ENCODE measurements at places on chromosomes 6 and 20.

- no peak for DNase-seq
Observed at GRCh38 chr6:53929041-53929820, 134.4 kb downstream of the LRRC1 start.

GRCh38 chr20:1060985-1061384 lies 57.4 kb upstream of the PSMF1 start:
- DNase-seq = no peak

DNA sequence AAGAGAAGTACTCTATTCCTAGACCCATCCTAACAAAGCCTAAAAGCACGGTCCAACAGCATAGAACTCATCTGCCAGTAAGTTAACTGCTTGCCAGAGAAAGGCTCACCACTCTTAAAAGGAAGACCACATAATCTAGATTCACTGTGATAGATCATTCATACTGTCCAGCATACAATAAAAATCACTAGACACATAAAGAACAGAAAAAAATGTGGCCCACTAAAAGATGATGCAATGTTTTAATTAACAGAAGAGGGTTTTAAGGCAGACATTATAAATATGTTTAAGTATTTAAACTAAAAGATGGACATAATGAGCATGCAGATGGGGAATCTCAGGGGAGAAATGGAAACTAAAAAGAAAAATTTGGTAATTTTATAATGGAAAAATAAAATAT lies 157.5 kb upstream of the CDH4 start:
- DNase-seq = no peak

DNA sequence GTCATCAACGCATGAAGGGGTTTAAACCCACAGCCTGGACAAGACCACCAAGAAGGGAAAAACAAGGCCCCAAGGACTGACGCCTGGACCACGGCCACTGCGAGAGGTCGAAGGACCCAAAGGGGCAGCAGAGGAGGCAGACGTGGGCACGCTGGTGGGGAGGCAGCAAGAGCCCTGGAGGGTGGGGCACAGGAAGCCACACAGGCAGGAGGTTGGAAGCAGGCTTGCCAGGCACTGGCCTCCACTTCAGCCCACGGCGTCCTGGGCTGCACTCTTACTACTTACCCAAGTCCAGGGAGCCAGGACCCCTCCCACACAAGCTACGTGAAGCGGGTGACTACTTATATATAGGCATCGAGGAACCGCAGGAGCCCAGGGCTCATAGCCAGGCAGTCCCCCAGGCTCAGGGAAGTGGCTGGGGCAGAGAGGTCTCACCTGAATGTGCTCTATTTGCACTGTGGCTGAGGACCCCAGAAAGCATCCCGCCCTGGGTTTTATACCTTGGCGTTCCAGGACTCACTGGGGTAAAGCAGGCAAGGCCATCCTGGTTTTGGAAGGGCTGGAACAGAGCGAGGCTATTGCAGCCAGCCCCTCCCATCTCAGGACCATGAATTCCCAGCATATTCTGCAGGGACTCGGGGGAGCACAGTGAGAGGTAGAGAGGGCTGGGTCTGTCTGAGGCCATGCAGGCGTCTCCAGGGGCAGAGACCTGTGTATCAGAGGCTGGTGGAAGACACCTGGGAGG lies 113.8 kb upstream of the AFDN start:
- DNase-seq = no peak

GRCh38 chr6:17986656-17987446 lies 584 bp downstream of the KIF13A start:
- no peak for DNase-seq

DNA sequence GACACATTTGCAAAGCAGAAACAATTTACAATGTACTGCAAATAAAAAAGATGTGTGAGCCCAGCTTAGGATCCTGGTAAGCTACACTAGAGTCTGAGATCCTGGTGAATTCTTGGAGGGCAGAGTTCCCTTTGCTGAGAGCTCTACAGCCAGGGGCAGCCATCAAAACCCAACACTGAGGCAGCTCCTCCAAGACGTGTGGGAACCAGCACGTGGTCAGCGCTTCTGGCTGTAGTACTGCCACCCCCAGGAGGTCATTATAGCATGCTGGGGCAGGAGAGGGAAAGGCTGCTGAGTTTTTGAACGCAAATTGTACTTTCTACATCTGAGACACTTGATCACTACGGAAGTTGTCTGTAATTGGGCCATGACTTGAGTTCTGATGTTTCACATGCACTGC lies 131.5 kb downstream of the INSM1 start:
- no peak for DNase-seq

DNA sequence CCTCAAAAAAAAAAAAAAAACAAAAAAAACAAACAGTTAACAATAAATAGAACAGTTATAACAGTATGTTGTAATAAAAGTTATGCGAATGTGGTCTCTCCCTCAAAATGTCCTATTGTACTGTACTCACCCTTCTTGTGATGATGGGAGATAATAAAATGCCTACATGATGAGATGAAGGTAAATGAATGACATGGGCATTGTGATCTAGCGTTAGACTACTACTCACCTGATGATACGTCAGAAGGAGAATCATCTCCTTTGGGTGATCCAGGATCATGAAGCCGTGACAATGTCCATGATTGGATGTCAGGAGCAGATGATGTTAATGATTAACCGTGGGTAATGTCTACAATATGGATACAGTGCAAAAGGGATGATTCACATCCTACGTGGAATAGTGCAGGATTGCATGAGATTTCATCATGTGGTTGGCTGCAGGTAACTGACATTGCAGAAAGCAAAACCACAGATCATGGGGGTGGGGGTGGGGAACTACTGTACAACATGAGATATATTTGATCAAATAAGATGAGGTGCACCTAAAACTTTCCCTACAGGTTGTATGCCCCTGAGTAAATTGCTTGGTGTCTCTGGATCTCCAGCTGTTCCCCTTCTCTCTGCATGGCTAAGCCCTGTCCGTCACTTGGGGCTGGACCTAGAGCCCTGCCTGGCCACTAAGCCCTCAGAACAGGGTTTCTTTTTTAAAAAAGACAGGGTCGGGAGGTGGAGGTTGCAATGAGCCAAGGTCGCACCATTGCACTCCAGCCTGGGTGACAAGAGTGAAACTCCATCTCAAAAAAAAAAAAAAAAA lies 6.2 kb upstream of the RBCK1 start:
- DNase-seq = no peak

DNA sequence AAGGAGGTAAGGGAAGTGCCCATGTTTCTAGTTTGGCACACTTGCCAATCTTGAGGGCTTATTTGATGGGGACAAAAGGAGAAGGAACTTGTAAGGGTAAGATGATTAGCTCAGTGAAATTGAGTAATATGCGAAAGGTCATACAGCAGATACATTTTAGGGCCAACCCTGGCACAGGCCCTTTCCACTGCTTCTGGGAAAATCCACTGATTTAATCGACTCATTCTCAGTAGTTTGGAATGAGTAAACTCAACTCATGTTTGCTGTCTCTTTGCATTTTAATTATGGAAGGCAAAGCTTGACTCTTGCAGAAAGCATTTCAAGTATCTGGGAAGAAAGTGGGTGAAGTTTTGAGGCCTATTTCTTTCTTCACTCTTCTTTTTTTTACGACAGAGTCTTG lies 20.0 kb downstream of the PHF20 start:
- no peak for DNase-seq

GRCh38 chr20:53738039-53738944 lies 144.7 kb upstream of the ZNF217 start:
- DNase-seq = no peak

GRCh38 chr6:733431-734219 lies 40.7 kb upstream of the EXOC2 start:
- DNase-seq = no peak

DNA sequence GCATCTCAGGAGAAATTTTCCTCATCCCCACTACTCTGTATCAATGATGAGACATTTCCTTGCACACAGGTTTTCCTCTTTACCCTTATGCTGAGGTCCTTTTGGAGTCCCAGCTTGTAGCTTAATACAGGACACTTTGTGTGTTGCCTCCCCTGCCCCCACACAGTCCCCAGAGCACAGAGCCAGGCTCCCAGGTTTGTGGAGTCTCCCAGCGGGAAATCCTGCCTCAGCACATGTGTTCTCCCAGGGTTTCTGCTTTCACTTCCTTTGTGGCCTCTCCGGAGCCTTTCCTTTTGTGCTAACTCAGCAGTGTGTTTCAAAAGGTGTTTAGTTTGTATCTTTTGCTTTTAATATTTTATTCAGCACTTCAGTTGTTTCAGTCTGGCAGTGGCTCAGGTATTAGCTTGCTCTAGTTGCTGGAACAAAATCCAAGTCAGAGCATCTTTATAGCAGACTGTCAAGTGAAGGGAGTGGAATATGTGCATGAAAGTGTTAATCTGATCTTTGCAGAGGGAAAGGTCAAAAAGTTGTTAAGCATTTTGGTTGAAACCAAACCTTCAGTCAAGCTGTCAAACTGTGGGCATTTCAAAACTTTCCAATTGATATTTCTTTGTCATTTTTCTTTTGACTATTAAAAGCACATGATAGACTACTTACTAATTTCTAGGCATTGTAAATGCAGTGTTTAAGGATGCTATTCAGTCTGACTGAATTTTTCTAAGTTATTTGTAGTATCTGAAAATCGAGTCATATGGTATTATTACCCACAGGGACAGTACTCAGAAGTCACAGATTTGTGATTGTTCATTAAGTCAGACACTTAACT lies 8.6 kb downstream of the SNX9 start:
- DNase-seq = no peak

GRCh38 chr6:44742201-44742600 lies 354.7 kb downstream of the CDC5L start:
- DNase-seq = no peak

DNA sequence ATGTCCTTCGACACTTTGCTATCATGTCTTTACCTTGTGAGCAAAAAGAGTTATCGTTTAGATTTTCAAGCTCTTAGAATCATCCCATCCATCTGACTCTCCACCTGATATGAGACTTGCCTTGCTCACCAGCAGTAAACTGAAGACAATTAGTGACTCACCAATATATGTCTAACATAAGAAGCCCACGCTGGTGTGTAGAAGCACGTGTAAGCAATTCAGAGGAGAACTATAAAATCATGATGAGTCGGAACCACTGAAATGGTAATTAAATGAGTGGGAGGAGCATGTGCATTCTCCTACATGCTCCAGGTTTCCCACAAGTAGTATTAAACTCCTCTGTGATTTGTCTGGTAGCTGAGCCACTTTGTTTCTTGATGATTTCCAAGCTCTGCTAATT lies 181.6 kb upstream of the RNF217 start:
- no peak for DNase-seq

GRCh38 chr6:43192911-43193310 lies 10.9 kb downstream of the CUL9 start:
- DNase-seq = no peak

GRCh38 chr6:121347484-121347883 lies 13.2 kb upstream of the TBC1D32 start:
- DNase-seq = no peak

- DNase-seq = no peak
Observed at GRCh38 chr20:61332016-61332975, 80.2 kb downstream of the CDH4 start.

DNA sequence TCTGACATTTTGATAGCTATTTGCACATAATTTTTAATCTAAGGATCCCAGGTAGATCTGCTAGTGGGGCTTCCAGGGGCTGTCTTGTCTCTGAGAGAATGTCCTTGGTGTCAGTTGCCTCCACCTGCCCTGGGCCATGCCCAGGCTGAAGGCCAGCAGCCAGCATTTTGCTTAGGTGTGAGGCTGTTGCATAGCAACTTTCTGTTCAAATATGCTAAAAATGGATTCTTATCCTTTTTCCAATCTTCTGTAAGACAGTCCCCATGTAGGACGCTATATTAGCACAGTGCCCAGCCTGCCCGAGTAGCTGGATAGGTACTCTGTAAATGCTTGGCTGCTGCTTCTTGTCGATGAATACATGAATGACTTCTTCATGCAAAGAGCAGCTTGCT lies 62.5 kb upstream of the CITED2 start:
- DNase-seq = no peak

DNA sequence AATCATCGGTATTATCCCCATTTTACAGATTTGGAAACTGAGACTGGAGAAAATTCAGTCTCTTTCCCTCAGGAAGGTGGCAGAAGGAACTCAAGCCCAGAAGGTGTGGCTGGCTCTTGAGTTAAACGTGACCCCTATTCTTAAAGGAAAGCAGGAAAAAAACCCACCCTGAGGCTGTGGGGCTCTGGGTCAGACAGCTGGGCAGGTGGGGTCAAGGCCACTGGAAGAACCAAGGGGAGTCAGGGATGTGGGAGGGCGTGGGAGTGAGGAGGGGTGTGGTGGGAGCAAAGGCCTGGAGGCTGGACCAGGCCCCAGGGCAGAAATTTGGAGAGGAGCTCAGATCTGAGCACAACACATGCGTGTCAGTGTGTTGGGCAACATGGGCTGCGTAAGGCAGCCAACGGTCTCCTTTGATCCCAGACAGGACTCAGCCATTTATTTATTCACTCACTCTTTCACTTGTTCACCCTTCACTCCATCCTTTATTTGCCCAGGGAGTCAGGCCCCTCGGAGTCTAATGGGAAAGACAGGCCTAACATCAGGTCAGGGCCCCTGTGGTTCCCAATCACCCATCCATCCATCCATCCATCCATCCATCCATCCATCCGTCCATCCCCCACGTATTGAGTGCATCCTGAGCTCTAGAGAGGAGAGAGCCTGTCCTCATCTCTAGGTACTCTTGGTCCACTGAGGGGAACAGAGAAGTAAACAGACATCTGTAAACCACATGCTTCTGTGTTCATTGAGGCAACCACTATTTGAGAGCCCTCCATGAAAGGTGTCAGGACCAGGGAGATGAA lies 165.0 kb downstream of the VEGFA start:
- no peak for DNase-seq

- no peak for DNase-seq
Observed at GRCh38 chr6:137904822-137905617, 38.0 kb downstream of the TNFAIP3 start.

- no peak for DNase-seq
Observed at GRCh38 chr6:26501482-26501986, 1.4 kb downstream of the BTN1A1 start.

DNA sequence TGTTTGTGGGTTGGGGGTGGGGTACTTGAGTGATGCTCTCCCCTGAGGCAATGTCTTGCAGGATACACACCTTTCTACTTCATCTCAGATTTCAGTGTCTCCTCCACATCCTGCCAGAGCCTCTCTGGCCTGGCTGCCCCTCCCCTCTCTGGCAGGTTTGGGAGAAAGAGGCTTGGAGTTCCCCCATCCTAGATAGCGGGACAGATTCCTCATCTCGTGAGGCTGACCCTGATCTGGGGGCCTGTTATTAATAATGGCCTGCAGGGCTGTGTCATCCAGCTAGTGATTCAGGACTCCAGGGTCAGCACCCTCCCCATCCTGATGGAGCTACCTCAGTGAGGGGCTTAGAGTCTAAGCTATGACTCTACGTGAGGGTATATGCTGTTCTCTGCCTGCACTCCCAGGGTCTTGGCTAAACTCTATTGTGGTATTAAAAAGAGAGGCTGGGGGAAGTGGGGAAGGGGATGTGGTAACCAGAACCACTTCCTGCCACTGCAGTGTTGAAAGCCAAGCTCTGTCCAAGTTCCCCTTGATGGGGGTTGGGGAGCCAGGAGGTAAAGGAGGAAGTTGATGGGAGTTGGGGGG lies 3.7 kb upstream of the MMP9 start:
- DNase-seq = no peak
